NCI-H1436 (cell line): ENCODE measurements at places on chromosomes 5 and 9.

DNA sequence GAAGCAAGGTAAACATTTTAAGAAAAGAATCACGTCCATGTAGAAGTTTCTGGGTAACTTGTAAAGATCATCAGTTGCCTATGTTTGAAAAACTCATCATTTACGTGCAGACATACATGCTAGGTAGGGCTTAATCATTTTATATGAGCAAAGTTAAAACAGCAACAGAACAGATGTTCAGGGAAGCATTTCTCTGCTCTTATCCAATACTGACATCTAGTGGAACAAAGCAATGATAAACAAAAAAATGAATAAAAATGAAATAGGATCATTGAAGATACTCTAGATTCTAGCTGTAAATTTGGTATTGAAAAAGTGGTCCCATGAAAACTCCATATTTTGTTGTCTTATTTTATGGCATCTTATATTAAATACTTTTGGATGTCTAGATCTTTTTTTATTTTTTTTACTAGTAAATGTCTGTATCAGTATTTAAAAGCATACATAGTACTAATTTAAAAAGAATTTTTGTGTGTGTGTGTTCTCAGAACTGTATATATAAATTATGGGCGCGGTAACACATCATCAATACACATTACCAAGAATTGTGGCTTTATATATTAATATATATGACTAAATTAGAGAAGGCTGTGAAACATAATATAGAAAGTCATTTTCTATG, 1050.2 kb downstream of the CDH12 start:
- peak; percentile 6 for DNase-seq

GRCh38 chr9:5872511-5872910, 18.2 kb upstream of the MLANA start:
- DNase-seq, result no peak

GRCh38 chr5:78522476-78523260, 125.9 kb downstream of the LHFPL2 start:
- DNase-seq, result no peak

- DNase-seq, result no peak
Measured at GRCh38 chr9:105681724-105682123, 12.6 kb upstream of the TMEM38B start.

GRCh38 chr9:15369238-15369637, 53.4 kb upstream of the SNAPC3 start:
- no peak for DNase-seq

GRCh38 chr5:19855931-19856330, 132.1 kb downstream of the CDH18 start:
- DNase-seq, result no peak

- no peak for DNase-seq
Measured at GRCh38 chr5:141590127-141590526, 28.7 kb downstream of the DIAPH1 start.

DNA sequence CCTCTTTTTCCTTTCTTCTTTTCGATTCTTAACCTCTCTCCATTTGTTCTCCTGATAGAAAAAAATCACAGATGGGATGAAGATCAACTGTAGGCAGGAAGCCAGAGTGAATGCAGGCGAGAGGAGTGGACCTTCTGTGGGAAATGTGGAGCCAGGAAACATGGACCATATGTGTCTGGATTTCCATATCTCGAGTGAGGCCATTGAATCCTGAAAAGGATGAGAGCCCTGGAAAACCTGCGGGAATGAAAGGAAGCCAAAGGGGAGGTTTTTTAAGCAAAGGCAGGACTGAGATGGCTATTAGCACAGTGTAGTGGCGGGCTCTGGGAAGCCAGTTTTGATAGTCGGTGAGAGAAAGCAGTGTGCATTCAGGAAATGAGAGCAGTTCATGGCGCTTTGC, 139.5 kb upstream of the C9orf72 start:
- DNase-seq, result no peak

GRCh38 chr5:143592648-143593047, 189.2 kb upstream of the NR3C1 start:
- no peak for DNase-seq

DNA sequence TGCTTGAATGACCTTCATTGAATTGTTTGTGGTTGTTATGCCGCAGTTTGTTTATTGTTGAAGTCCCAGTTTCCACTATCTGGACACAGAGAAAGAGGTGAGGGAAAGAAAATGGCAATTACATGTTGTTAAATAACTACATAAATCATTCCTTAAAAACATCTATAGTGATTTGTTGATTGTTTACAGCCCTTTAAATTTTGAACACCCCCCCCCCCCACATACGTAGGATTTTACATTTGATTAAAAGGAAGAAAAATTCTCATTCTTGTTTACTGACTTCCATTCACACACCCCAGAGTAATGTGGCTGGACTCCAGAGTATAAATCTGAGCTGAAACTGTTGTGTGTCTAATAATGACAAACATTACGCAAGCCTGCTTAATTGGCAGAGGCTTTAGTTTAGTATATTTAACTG, 87.1 kb upstream of the FAM174A start:
- no peak for DNase-seq

DNA sequence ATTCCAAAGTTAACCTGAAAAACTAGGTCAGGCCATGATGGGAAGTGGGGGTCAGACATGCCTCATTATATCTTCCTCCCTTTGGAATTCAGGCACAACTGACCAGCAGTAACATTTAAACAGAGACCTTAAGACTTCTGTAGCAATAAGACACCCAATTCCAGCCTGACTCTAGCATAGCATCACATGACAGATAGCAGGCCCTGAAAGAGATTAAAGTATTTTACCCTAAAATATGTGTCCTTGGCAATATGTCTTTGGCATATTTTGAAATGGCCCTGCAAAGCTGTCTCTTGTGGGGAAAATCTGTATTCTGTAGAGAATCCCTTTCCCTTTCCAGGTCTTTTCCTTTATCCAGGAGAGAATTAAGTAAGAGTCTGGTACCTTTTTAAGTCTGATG, 34.3 kb downstream of the S1PR3 start:
- no peak for DNase-seq

GRCh38 chr9:34375901-34376595, 650 bp downstream of the MYORG start:
- DNase-seq, result peak; percentile 8

- DNase-seq, result no peak
Measured at GRCh38 chr5:56688402-56688801, 126.9 kb upstream of the MAP3K1 start.

- DNase-seq, result no peak
Measured at GRCh38 chr5:79077680-79078365, 8.3 kb downstream of the BHMT2 start.

GRCh38 chr5:112684737-112685136, 52.9 kb upstream of the APC start:
- no peak for DNase-seq

GRCh38 chr5:178492278-178492677, 97.9 kb downstream of the COL23A1 start:
- no peak for DNase-seq

GRCh38 chr9:127767909-127768331, 10.5 kb downstream of the SH2D3C start:
- DNase-seq, result no peak

- DNase-seq, result no peak
Measured at GRCh38 chr5:168877132-168877892, 298.1 kb upstream of the PANK3 start.

DNA sequence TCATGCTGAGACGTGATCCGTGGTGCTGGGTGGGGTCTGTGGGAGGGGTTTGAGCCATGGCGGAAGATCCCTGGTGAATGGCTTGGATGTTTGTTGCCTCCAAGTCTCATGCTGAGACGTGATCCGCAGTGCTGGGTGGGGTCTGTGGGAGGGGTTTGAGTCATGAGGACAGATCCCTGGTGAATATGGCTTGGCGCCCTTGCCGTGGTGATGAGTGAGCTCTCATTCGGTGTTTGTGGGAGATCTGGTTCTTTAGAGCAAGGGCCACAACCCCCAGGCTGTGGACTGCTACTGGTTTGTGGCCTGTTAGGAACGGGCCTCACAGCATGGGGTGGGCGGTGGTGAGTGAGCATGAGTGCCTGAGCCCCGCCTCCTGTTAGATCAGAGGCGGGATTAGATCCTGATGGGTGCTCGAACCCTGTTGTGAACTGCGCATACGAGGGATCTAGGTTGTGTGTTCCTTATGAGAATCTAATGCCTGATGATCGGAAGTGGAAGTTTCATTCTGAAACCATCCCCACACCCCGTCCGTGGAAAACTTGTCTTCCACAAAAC, 31.2 kb downstream of the NKD2 start:
- DNase-seq, result no peak

- no peak for DNase-seq
Measured at GRCh38 chr9:36566813-36567221, 5.9 kb upstream of the MELK start.

DNA sequence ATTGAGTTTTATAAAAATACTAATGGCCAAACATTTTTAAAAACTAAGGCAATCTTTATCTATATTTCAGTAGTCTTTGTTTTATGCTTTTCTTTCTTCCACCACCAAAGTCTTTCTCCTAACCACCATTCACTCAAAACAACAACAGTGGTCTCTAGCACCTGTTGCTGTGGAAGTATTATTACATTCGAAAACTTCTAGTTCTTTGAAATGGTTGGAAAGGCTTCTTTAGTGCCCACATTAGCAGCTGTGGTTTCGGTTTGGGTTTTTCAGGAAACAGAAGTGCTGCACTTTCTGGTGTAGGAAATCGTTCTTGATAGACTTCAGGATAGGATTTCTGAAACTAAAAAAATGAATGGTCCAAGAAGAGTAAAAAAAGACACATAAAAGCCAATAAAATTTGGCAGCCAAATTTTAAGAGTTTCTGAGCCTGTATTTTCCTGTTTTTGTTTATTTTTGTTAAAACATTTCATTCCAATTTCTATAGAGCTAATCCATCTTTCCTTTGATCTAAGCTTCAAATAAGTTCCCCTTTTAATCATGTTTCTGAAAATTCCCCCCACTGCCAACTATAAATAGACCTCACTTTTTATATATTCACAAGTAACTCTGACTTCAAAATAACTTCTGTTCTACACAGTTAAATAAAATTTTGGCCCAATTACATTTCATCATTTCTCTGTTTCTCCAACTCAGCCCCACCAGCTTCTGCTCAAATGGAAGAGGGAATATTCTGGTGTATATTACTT, 102.2 kb downstream of the DEPDC1B start:
- DNase-seq, result no peak

DNA sequence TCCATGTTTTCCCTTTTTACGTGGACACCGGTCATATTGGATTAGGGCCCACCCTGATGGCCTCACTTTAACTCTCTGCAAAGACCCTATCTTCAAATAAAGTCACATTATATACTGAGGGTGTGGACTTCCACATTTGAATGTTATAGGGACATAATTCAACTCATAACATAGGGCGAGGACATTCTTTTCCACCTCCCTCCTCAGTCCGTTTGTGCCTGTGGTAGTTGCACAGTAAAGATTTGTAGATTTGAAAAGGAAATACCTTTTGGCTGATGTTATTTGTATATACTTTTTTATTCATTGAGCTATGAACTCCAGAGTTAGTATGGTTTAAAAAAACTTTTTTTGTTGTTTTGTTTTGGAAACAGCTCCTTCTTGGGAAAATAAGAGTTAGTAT, 51.0 kb upstream of the DHFR start:
- DNase-seq, result no peak

DNA sequence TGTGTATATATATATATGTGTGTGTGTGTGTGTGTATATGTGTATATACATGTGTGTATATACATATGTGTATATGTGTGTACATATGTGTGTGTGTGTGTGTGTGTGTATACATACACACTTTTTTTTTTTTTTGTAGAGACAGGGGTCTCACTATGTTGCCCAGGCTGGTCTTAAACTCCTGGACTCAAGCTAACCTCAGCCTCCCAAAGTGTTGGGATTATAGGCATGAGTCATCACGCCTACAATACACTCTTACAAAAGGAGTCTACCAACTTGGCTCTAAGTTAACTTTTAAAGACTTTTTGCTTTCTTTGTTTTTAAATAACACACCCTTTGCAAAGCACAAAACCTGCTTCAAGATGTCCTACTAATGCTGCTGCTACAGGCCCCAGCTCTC, 2.1 kb downstream of the C9orf78 start:
- no peak for DNase-seq

GRCh38 chr9:32877639-32878217, 94.4 kb downstream of the TMEM215 start:
- DNase-seq, result no peak

- DNase-seq, result no peak
Measured at GRCh38 chr5:67262206-67262605, 65.6 kb upstream of the CD180 start.

- no peak for DNase-seq
Measured at GRCh38 chr5:111268300-111268699, 44.1 kb downstream of the CAMK4 start.

DNA sequence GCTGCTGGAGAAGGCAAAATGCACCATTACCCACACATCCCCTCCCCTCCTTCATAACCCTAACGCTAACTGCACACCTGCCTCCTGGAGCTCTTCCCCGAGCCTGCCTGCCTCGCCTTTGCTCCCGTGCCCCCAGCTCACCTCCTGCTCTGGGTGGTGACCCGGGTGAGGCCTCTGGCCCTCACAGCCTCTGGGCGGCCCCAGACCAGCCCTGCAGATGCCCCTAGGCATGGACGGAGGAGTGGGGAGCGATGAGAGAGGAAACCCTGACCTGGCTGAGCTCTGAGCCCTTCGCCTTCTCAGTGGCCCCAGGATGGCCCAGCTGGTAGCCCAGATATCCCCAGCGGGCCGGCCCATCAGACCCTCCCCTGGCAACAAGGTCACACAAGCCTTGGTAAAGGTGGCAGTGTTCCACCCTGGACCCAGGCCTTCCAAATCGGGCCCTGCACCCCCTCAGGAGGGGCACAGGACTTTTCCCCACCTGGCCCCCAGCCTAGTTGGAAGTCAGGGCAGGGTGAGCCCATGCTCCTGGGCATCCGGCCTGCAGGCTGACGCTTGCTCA, 14.5 kb upstream of the CAMSAP1 start:
- no peak for DNase-seq

DNA sequence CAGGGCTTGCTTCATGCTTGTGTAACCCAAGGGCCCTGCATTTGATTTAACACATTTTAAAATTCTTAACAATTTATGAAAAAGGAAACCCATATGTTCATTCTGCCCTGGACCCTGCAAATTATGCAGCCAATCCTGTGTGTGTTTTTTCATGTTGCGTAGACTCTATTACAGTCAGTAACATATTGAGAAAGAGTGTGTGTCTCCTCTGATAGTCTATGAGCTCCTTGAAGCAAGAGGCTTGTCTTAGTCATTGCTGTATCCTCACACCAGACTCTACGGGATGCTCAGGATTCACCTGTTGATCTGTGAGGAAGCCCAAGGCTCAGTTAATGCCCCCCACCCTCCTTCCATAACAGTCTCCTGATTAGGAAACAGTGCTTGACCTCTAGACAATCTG, 177.3 kb upstream of the DMAC1 start:
- no peak for DNase-seq

- DNase-seq, result no peak
Measured at GRCh38 chr5:19536387-19536786, 451.6 kb downstream of the CDH18 start.

DNA sequence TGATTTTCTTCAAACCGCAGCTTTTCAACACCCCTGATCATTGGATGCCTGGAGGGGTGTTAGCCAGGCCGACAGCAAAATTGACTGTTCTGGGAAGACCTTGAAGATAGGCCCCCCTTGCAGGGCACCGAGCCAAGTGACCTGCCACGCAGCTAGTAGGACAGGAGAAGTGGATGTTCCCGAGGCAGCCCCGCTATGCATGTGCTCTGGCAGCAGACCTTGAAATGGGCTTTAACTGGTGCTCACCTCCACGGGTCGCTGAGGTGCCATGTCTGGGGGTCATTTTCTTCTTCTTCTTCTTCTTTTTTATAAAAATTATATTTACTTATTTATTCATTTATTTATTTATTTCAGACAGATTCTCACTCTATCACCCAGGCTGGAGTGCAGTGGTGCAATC, 12.6 kb downstream of the FGF18 start:
- no peak for DNase-seq

GRCh38 chr9:97632248-97632984, 752 bp downstream of the TSTD2 start:
- DNase-seq, result peak; percentile 68
